ENCODE measurements at places on chromosomes 2 and 18. TPM values are rescaled to one million over a fixed set of nuclear protein-coding genes. Genes with fewer than 3 reads are reported as not detected.

The FBLN7 gene
- 0.23 TPM for total RNA-seq

The ACYP2 gene
- total RNA-seq, result 11.6 TPM

The SPATS2L gene
- total RNA-seq, result 61.2 TPM

The RBMS1 gene
- total RNA-seq, result 31.2 TPM

The PMS1 gene
- 15.9 TPM for total RNA-seq

The TUBA3E gene
- not detected for total RNA-seq

The DLGAP1 gene
- not detected for total RNA-seq

The MAP3K20 gene
- 91.4 TPM for total RNA-seq

The PRADC1 gene
- total RNA-seq, result 12.0 TPM

The PROM2 gene
- 5.9 TPM for total RNA-seq

The TLX2 gene
- total RNA-seq, result 0.08 TPM

The NEURL3 gene
- not detected for total RNA-seq

The CNTNAP5 gene
- not detected for total RNA-seq

The CXCR1 gene
- 0.11 TPM for total RNA-seq

The TUBB8B gene
- not detected for total RNA-seq

The NMS gene
- not detected for total RNA-seq

The XDH gene
- total RNA-seq, result 87.8 TPM

The ALK gene
- not detected for total RNA-seq

The IL36A gene
- total RNA-seq, result not detected

The ZCCHC2 gene
- total RNA-seq, result 9.2 TPM

The TM4SF20 gene
- not detected for total RNA-seq

The DDX1 gene
- total RNA-seq, result 73.8 TPM

The AOX1 gene
- total RNA-seq, result 17.5 TPM

The CNDP1 gene
- total RNA-seq, result not detected

Measured in hair follicular keratinocyte (primary cell).